Activated effector memory CD4-positive, alpha-beta T cell treated with Interleukin-2 at 50 U/mL for 16 hours (primary cell): ENCODE measurements at places on chromosomes 1 and 21.

GRCh38 chr1:109984190-109984455, 442 bp upstream of the AHCYL1 start:
- DNase-seq = no peak

- no peak for DNase-seq
Observed at GRCh38 chr1:121587777-121588176, 403.0 kb downstream of the SRGAP2C start.

GRCh38 chr21:34667761-34668160, 1.0 kb upstream of the CLIC6 start:
- no peak for DNase-seq

DNA sequence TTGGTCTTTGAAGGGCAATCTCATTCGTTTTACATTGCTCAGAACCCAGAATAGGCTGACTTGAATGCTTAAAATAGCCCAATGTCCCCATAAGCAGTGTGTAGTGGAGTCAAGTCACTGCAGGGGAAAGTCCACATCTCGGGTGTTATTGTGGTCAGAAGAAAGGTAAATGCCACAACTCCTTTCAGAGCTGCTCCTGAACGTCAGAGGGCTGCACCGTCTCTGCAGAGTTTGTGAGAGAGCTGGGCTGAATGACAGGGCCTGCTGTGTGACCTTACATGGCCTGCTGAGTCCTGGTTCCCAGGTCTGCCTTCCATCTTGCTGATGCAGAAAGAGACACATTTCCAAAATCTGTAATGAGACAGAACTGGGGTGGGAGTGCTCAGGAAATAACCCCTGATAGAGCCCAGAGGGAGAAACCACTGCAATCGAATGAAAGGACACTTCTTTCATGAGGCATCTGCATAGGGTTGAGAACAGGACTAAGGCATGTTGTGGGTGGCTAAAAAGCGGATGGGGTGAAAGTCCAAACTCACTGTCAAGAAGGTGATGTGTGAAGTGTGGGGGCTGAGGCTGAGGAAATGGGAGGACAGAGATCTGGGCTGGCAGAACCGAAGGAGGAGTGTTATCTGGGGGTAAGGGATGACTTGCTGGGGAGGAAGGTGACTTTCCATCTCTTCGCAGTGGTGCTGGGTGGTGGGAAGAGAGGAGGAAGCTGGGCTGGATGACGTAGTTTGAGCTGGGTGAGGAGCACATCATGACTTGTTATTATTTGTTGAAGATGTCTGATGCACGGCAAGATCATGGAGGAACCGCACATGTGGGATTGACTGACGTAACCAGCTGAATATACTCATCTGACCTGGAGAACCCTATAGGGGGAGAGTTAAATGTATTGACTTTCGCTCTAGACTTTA, 33.7 kb downstream of the XCL2 start:
- no peak for DNase-seq

DNA sequence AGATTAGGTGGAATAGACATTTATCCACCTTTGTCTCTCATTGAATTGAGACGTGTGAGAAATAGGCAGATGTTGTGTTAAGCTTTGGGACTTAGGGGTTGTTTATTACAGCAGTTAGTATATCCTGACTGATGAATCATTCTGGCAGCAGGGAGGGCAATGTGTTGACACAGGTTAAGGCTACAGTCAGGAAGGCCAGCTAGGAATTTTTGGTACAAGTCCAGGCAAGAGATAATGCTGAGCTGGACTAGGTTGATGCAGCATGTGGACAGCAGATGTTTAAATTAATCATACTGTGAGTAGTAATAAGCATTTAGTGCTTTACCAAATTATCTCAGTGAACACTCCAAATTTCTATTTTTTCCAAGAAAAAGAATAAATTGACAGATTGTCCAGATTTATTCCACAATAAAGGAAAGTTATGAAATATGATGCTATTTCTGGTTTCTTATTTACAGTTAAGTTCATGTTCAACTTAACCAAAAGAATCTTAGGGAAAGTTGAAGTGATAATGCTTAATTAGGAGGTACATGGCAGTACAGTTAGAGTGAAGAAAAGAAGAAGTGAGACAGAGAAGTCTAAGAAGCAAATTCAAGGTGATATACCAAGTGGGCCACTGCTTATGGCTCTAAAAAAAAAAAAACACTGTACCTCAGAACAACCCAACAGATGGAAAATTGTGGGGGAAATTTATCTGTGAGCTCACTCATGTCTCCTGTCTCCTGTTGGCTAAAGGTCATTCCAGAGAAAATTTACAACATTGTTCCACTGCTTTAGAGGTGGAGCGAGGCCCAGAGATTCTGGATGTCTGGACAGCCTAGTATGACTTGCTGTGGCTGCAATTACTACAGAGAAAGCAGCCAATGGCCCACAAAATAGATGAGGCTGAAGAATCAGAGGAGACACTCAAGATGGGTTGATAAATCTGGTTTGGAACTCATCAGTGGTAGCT, 102.7 kb upstream of the C21orf91 start:
- no peak for DNase-seq

DNA sequence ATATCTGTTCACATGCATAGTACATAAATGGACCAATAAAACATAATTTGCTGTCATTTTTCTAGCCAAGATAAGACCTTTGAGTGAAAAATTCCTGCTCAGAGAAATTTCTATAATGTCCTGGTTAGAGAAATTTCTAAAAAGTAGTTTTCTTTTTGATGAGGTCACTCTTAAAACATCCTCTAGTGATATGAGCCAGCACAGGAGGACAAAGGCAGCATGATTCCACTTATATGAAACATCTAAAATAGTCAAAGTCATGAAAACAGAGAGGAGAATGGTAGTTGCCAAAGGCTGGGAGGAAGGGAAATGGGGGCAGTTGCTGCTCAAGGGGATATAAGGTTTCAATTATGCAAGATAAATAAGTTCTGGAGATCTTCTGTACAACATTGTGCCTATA, 239.4 kb downstream of the BACH1 start:
- no peak for DNase-seq

- no peak for DNase-seq
Observed at GRCh38 chr1:66243548-66244130, 290.3 kb upstream of the SGIP1 start.

- DNase-seq = no peak
Observed at GRCh38 chr1:11307852-11308251, 34.9 kb downstream of the UBIAD1 start.

DNA sequence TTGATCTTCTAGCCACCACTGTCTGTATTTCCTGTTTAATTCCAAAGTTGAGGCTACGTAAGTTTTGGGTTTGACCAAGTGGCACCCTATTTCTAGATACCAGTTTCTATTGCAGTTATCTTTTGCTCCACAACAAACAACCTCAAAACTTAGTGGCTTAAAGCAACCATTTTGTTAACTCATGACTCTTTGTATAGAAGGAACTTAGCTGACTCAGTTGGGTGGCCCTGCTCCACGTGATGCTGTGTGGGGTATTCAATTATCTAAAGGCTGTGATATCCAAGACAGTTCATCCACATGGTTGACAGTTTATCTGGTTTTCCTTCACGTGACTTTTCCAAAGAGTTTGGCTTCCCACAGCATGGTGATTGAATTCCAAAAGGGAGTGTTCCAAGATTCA, 34.8 kb downstream of the PDC start:
- DNase-seq = no peak

GRCh38 chr1:30762152-30762929, 4.8 kb upstream of the LAPTM5 start:
- DNase-seq = no peak

- DNase-seq = no peak
Observed at GRCh38 chr1:30274976-30275621, 448.3 kb downstream of the MATN1 start.

DNA sequence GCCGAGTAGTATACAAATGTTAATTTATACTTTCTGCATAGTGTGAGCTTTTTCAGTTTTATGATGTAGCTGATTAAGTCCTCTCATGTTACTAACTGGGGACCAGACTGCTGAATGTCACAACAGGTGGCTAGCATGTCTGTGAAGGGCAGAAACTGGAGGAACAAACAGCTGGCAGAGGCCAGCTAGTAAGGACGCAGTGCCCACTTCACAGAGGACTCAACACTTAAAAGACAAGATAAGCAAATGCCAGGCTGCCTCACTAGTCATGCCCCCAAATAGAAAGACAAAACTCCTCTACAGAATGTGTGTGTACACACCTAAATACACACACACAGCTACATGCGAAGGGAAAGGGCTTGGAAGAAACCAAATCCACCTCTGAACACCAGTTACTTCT, 73.8 kb upstream of the ZNF678 start:
- DNase-seq = no peak

DNA sequence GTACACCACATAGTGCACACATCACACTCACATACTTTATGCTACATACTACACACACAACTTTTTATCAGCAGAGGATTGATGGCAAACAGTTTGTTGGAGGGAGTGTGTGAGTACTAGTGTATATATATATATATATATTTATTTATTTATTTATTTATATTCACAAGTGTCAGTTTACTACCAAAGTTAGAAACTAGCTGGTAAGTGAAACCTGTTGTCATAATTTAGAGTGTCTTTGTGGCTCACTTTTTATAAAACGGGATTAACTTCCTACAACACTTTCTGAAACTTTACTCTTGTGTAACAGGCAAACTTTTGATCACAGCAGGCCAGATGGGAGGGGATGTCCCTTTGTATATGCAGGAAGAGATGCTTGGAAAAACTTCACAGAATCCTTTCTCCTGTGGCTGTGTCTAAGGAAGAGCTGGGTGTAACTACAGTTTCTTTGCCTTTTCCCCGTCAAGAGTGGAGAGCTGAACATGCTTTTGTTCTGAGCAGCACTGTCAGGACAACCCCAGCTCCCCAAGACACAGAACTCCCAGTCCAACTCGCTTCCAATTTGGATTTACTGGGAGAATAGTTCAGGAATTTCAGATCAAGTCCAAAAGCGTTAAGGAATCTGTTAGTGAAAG, 1.9 kb upstream of the SAMD13 start:
- no peak for DNase-seq

- no peak for DNase-seq
Observed at GRCh38 chr21:40967771-40968170, 120.8 kb upstream of the DSCAM start.

GRCh38 chr1:157311730-157312081, 173.5 kb upstream of the ETV3 start:
- DNase-seq = no peak

GRCh38 chr1:215599418-215600074, 32.4 kb downstream of the KCTD3 start:
- no peak for DNase-seq

- no peak for DNase-seq
Observed at GRCh38 chr1:46489169-46489637, 433 bp upstream of the DMBX1 start.

GRCh38 chr1:56025942-56026341, 553.4 kb downstream of the PLPP3 start:
- DNase-seq = no peak

GRCh38 chr1:2276803-2277580, 48.9 kb downstream of the SKI start:
- no peak for DNase-seq

DNA sequence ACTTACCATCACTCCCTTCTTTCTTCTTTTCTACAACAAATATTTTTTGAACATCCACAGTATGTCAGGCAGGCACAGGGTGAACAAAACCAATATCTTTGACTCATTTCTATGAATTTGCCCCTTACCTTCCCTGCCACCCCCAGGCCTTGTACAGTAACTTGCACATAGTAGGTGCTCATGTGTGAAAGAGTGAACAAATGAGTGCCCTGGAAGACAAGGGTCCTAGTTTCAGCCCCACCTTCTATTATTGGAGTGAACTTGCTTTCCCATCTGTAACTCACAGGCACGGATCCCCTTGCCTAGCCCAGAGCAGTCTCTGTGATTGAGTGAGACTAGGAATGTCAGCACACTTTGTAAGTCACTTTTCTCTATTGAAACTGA, 12.8 kb downstream of the ZDHHC18 start:
- no peak for DNase-seq

GRCh38 chr1:58799650-58800049, 15.8 kb upstream of the JUN start:
- no peak for DNase-seq

- DNase-seq = no peak
Observed at GRCh38 chr1:232477728-232478127, 152.2 kb downstream of the SIPA1L2 start.

DNA sequence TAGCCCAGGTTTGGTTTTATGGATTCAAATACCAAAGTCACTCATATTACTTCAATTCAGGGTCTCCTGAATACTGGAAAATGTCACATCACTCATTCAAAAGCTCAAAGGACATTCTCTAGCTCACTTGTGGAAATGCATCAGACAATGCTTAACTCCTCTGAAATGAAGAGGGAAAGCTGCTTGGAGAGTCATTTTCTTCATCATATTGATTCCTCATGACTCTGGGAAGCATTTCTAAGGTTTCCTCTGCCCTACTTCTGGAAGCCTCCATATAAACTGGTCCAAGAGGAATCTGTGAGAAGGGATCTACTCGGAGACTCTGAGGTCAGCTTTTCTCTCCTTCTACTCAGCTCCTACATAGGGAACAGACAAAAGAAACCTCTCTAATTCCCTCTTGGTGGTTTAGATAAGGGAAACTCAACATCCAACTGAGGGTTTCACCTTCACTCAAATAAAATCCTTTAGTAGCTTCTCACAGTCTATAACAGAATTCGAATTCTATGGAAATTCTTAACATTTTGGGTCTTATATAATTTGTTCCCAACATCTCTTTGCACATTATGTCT, 36.4 kb upstream of the RBBP5 start:
- no peak for DNase-seq

DNA sequence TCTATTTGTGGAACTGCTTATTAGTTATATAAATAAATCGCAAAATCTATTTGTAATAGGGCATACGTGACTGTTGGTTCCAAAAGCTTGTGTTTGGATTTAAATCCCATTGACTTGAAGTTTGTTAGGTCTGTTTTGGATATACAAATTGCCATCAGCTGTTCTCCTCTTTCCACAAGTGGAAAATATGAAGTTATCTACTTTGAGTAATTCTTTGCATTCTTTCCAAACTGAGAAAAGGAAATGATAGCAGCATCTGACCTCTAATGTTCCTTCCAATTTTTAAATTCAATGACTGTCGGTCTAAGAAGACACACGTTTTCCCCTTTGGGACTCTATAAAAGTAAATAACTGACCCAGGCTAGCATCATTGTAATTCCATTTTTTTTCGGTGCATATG, 165.7 kb upstream of the SGIP1 start:
- no peak for DNase-seq

- DNase-seq = no peak
Observed at GRCh38 chr1:113129529-113130185, 56.7 kb downstream of the LRIG2 start.

- DNase-seq = no peak
Observed at GRCh38 chr21:33824156-33824941, 91.3 kb downstream of the ATP5PO start.

- no peak for DNase-seq
Observed at GRCh38 chr1:107415241-107415640, 274.4 kb downstream of the NTNG1 start.
